CD4-positive, alpha-beta T cell treated with Interleukin-4 for 4 hours (primary cell): ENCODE measurements at places on chromosomes 16 and 17.

DNA sequence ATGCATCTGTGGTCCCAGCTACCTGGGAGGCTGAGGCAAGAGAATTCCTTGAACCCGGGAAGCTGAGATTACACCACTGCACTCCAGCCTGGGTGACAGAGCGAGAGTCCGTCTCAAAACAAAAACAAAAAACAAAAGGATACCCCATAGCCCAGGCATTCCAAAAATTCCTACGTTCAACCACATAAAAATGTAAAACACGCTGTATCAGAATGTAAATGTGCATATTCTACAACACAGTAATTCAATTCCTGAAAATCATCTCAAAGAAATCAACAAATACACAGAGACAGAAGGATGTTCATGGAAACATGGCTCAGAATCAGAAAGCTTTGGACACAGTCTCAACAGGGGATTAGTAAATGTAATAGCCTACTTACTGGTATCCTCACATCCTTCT, 33.0 kb downstream of the COG7 start:
- DNase-seq: no peak

GRCh38 chr16:13401641-13402040, 500.2 kb downstream of the SHISA9 start:
- no peak for DNase-seq

DNA sequence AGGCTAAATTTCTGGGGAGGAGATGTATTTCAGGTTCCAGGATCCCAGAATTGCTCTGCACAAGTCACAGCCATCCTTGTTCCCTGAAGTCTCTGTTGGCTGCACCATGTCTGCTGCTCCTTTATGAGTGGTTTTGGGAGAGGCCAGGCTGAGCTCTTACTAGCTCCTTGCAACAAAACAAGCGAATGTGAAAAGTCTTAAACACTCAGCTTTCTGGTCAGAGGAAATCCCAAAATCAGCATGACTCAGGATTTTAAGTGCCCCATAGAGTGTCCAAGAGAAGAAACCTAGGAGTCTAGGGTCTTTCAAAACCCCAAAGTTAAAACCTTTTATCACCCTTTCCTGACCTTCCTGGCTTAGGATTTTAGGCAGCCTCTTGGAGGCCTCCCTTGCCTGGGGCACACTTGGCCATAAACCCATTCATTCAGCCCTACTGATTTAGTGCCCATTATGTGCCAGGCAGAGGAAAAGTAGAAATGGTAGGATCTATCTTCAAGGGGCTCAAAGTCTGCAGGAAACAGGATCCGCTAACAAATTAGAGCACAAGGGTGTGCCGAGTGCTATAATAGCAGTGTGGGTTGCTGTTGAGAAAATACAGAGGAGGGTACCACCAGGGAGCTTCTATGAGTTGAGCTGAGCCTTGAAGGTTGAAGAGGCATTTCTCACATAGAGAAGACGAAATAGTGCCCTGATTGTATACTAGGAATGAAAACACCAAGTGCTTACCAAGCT, 36.9 kb downstream of the SOST start:
- no peak for DNase-seq

GRCh38 chr17:60451965-60452364, 29.7 kb downstream of the CHCT1 start:
- DNase-seq: no peak

DNA sequence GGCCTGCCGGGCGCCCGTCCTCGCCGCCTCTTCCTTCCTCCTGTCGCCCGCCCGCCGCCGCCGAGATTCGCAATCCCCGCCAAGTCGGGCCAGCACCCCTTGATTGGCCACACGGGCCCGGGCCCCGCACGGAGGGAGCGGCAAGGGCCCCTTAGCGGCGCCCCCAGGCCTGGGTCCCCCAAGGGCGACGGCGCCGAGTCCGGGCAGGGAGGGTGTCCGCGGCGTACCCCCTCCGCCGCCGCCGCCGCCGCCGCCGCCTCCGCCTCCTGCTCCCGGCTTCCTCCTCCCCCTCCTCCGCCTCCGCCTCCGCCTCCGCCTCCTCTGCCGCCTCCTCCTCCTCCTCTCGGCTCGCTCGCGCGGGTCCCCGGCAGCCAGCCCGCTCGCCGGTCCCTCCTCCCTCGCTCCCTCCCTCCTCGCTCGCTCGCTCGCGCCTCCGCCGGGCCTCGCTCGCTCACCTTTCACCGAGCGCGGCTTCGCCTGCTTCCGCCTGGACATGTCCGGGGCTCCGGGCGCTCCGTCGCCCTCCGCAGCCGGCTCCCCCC, 561 bp downstream of the ZNF423 start:
- peak; percentile 36 for DNase-seq

DNA sequence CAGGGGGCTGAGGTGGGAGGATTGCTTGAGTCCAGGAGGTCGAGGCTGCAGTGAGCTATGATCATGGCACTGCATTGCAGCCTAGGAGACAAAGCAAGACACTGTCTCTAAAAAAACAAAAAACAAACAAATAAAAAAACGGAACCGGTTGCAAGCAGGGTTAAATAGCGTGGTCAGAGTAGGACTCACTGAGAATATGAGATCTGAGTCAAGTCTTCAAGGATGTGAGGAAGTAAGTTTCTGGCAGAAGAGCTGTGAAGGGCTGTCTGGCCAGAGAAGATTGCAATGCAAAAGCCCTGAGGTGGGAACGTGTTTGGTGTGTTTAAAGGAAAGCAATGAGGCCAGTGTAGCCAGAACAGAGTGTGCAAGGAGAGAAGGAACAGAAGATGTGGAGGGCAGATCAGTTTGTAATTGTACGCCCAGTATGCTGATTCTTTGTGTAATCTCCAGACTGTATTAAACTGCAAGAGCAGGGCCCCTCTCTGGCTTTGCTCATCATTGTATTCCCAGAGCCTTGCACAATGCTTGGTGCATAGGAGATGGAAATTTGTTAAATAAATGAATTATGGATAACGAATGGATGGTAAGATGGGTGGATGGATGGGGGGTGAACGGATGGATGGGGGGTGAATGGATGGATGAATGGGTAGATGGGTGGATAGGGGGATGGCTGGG, 6.3 kb downstream of the G6PC1 start:
- DNase-seq: no peak

DNA sequence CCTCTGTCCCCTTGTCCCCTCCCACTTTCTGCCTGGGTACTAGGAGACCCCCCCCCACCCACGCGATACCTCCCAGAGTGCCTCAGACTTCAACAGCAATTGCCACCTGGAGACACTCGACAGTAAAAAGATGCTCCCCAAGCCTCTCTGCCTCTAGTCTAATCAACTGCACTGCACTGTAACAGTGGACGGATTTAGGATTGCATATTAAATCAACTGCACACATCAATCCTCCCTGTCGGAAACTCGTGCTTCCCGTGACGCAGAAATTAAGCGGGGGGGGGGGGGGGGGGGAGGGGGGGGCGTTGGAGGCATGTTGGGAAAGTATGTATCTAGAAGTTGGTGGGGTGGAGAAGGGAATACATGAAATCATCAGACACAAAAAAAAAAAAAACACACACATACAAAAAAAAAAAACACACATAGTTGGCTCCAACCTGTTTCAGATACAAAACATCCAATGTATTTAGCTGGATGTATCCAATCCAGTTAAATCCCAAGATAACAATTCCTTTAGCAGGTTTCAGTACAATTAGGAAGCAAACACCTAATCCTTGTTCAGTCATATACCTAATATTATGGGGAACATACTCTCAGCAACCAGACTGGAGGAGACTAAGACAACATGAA, 29.7 kb downstream of the FAM222B start:
- no peak for DNase-seq

DNA sequence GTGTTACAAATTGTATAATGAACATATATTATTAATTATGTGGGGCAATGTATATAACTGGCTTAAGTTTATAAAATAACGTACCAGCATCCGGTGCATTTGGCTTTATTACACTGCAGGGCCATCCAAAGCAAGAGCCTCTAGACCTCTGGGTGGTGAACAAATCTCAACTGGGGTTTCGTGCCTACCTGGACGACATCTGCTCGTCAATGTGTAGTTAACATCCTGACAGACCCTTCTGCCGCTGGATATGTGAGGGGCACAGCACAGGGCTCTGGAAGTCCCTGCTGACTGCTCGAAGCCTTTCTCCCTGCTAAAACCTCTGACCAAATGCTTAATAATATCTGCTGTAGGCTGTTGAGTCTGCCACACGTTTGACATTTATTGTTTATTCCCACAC, 2.3 kb downstream of the TMEM186 start:
- no peak for DNase-seq

DNA sequence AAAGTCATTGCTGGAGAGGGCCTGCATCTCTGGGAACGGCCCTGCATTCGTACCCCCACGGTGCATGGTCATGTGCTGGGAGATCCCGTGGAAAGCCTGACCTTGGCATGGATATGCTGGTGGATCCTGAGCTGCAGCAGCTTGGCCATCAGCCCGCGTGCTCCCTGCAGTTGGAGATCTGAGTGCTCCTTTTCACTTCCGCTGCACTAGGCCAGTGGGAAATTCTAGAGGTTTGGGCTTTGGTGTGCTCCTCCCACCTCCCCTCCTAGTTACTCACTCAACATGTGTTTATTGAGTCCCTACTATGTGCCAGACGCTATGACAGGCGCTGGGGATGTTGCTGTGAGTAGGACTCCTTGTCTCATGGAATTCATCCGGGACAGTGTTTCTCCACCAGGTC, 91.1 kb downstream of the RGS9 start:
- no peak for DNase-seq

GRCh38 chr16:89189358-89190025, 10.8 kb downstream of the SLC22A31 start:
- no peak for DNase-seq

GRCh38 chr17:68378268-68379176, 78.8 kb downstream of the WIPI1 start:
- DNase-seq: no peak

- DNase-seq: no peak
These were observed 11.5 kb downstream of the FLII start for GRCh38 chr17:18246880-18247612.

DNA sequence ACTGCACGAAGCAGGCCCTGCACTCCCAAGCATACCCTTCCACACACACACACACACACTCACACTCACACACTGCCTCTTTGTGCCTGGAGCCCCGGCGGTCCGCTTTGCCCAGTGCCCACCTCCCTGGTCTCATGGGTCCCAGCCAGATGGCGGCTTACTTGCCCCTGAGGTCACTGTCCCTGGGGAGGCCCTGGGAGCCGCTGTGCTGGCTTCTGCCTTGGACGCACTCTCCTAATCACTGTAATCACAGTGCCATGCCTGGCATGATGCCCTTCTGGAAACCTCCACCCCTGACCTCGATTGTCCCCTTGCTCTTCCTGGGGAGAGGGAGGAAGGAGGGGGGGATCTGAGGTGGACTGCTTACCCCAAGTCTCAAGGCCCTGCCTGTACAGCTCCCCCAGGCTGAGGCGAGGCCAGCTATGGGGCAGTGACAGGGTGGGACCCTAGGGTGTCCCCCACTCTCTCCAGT, 36.0 kb downstream of the ARHGAP23 start:
- no peak for DNase-seq

- DNase-seq: no peak
These were observed 14.9 kb downstream of the IRF8 start for GRCh38 chr16:85913688-85914422.

- no peak for DNase-seq
These were observed 94.5 kb downstream of the CRISPLD2 start for GRCh38 chr16:84914273-84914672.

- no peak for DNase-seq
These were observed 8.2 kb upstream of the COL1A1 start for GRCh38 chr17:50209472-50210239.

- DNase-seq: no peak
These were observed 765 bp upstream of the ADORA2B start for GRCh38 chr17:15943971-15944758.

- DNase-seq: no peak
These were observed 4.2 kb downstream of the FOXC2 start for GRCh38 chr16:86570558-86571529.

- DNase-seq: no peak
These were observed 680.7 kb upstream of the SALL1 start for GRCh38 chr16:51831595-51832367.

- DNase-seq: no peak
These were observed 352.8 kb downstream of the CDH13 start for GRCh38 chr16:82979406-82980111.

- no peak for DNase-seq
These were observed 330.3 kb downstream of the SEC14L1 start for GRCh38 chr17:77470800-77471733.

GRCh38 chr17:12985431-12986293, 32.2 kb downstream of the ELAC2 start:
- DNase-seq: no peak

- DNase-seq: no peak
These were observed 38.4 kb downstream of the PTRH2 start for GRCh38 chr17:59668816-59669215.

DNA sequence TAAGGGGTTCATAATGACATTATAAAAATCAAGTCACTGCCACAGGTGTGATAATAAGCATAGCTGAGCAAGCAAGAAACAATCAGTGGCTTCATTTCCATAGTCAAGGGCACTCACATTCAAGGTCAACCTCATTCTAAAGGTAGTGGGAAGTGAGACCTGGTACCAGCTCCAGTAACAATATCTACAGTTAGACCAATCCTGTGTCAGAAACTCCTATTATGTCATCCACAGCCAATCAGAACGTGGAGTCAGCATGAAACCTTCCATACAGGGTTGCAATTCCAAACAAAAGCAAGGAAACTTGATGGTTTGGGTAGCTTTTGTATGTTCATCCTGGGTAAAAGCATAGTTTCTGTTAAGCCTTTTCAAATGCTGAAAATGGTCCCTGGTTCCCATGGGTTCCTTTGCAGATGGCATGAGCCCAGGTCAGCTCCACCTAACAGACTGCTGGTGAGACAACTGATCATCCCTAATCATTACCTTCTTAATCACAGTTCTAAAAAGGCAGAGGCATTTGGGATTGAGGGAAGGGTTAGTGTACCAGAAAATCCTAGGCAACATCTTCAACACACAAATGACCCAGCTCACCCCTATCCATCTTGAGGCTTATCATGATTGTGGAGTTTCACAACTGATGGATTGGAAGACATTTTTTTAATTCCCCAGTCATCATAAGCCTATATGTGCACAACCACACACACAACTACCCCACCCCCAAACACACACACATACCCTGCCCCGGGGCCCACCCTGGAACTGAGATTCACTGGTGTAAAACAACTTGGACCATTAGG, 30.4 kb downstream of the TEX2 start:
- DNase-seq: no peak

DNA sequence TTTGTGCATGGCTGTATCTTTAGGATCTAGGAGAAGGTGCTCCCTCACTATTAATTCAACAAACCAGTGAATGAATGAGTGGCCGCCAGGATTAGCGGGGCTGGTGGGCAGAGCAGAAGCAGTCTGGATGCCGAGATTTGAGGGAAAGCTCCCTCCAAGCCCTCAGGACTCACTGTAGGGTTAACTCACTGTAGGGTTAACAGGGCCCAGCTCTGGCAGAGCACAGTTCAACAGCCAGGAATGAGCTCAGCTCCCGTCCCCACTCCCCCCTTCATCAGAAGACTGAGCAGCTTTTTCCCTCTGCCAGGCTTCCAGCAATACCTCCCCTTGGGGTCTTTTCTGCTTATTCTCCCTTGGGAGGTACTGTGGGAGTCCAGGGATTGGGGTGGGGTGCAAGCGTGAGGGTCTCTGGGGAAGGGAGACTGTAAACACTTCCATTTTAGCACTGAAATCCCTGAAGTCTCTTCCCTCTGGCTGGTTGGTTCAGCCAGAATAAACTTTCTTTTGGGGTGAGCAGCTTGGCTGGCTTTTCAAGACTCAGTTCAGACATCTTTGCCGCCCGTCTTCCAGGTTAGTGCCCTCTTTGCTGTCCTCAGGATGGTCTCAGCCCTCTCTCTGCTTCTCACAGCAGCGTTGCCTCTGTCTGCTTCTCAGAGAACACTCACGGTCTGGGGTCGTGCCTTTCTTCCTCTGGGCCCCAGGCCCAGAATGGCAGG, 53.7 kb upstream of the WSB1 start:
- DNase-seq: no peak
